ENCODE measurements at places on chromosomes 2 and 18. TPM values are rescaled to one million over a fixed set of nuclear protein-coding genes. Genes with fewer than 3 reads are reported as not detected.

Gene CCDC88A
- 21.0 TPM for total RNA-seq

Gene FAM136A
- total RNA-seq = 32.6 TPM

Gene ST8SIA5
- total RNA-seq = not detected

Gene ACVR1C
- under 0.01 TPM for total RNA-seq

Gene PCARE
- total RNA-seq = not detected

Gene CLHC1
- total RNA-seq = 1.5 TPM

Gene INHBB
- under 0.01 TPM for total RNA-seq

Gene HOXD1
- total RNA-seq = 2.0 TPM

Gene SMIM21
- not detected for total RNA-seq

Gene RETSAT
- 26.2 TPM for total RNA-seq

All from mesangial cell (primary cell).